Pancreas (tissue), 10 donors: ENCODE measurements at places on chromosomes 16 and 17. TPM values are rescaled to one million over a fixed set of nuclear protein-coding genes. Genes with fewer than 3 reads are reported as not detected.

GRCh38 chr17:41523787-41524186, 4.3 kb downstream of the KRT19 start:
- no peak for DNase-seq
- peaks cover 6% of the 10 kb centered on the region for H3K4me1 ChIP-seq
- no peak overlapping the region for H3K4me3 ChIP-seq
- no peak overlapping the region for H3K27ac ChIP-seq
- H3K36me3 ChIP-seq = no peaks in the 10 kb centered on the region
- no peaks in the 10 kb centered on the region for H3K27me3 ChIP-seq

- H3K36me3 ChIP-seq = no peaks in the 10 kb centered on the region
- DNase-seq = no peak
- no peaks in the 10 kb centered on the region for H3K27me3 ChIP-seq
- no peak overlapping the region for H3K4me3 ChIP-seq
- no peak overlapping the region for H3K27ac ChIP-seq
Observed at GRCh38 chr17:50080096-50080480, 15.1 kb upstream of the PDK2 start.

GRCh38 chr17:83058266-83058798, 21.1 kb upstream of the METRNL start:
- no peak overlapping the region for H3K4me3 ChIP-seq
- H3K4me1 ChIP-seq = no peaks in the 10 kb centered on the region
- no peaks in the 10 kb centered on the region for H3K36me3 ChIP-seq

DNA sequence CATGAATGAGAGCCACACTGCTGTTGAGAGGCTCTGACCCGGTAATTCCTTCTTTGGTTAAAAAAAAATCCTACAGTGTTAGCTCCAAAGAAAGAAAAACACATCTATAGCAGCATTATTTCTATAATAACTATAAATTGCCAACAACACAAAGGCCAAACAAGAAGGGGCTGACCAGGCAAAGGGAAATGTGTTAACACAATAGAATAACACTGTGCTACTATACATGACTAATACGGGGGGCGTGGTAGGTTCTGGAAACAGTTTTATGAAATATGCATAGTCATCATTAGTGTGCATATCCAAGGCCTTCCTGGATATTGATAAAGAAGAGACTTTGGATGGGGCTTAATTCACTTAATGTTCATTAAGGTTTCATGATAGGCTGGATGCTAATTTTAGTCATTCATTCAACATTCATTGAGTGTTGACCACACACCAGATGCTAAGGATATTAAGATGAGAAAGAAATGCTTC, 50.0 kb upstream of the CCL1 start:
- H3K36me3 ChIP-seq = no peaks in the 10 kb centered on the region
- peaks cover 4% of the 10 kb centered on the region for H3K27me3 ChIP-seq
- H3K27ac ChIP-seq = no peak overlapping the region
- DNase-seq = no peak

The IGF2BP1 gene
- total RNA-seq = not detected

The ARSG gene
- 1.1 TPM for total RNA-seq

- H3K27ac ChIP-seq = no peak overlapping the region
- no peaks in the 10 kb centered on the region for H3K27me3 ChIP-seq
Observed at GRCh38 chr16:58094791-58095574, 34.2 kb downstream of the CFAP20 start.

DNA sequence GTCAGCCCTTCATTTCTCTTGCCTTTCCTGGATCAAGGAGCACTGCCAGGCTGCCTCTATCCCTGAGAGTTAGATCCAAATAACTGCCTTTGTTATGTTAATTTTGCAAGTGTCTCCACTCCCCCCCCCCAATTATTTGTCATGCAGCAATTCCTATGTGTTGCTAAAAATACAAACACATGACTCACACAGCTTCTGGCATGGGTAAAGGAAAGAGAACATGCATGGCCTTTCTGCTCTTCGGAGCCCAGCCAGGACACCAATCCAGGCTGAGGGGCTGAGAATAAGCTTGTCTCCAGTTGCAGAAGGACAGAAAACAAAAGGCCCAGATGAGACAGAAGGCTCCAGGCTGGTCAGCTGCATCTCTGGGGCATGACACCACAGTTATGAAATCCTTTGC, 148.0 kb upstream of the TNRC6C start:
- no peaks in the 10 kb centered on the region for H3K4me1 ChIP-seq
- DNase-seq = no peak
- no peak overlapping the region for H3K27ac ChIP-seq
- H3K27me3 ChIP-seq = no peaks in the 10 kb centered on the region

The CSH1 gene
- total RNA-seq = not detected

- DNase-seq = no peak
- no peaks in the 10 kb centered on the region for H3K36me3 ChIP-seq
- no peaks in the 10 kb centered on the region for H3K27me3 ChIP-seq
- H3K27ac ChIP-seq = no peak overlapping the region
Observed at GRCh38 chr16:54798267-54798666, 132.4 kb upstream of the IRX5 start.
